Activated CD4-positive, alpha-beta T cell treated with anti-CD3 and anti-CD28 coated beads, Interleukin-2, amount 50 U/mL, for 4 hours (primary cell): ENCODE measurements at places on chromosomes 7 and 10.

DNA sequence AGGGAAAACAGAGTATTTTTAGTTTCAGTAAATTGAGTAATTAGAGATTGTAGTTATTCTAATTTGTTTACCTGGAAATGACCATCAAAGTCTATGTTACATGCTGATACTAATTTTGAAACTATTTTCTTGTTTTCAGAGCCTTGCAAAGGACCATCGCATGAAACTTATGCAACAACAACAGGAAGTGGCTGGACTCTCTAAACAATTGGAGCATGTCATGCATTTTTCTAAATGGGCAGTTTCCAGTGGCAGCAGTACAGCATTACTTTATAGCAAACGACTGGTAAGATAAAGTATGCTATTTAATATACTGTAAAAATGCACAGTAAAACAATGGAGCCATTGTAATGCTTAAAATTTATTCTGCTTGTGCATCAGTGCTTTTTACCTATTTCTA is 78.5 kb downstream of the TRIM24 start:
- DNase-seq = no peak

DNA sequence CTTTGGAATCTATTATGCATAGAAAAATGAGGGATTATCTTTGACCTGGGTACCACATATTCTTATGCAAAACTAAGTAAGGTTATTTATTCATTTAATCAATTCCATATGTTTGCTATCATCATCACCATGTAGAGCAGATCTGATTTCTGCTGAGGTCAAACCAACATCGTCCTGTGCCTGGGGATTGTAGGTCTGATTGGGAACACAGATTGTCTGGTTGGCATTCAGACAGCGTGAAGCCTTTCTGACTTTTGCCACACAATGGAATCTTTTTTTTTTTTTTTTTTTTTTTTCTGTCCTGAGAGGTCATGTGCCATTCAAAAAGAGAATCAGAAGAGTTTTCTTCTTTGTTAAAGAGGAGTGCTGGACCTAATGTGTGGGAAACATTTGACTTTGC is 142.9 kb downstream of the RAB11FIP2 start:
- no peak for DNase-seq

DNA sequence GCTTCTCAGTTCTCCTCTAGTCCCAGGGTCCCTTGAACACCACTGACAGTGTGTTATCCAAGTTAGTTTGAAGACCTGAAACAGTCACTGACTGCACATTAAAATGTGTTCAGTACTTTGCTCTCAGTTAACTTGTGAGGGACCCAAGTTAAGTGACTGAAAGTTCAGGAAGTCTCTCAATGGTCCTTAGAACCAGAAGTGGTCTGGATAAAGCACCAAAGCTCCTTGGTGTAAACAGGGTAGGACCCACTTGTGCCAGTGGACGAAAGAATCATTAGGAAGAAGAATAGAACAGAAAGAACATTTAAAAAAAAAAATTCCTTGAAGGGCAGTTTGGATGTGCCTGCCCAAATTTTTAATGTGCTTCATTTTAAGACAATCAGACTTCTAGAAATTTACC is 45.1 kb downstream of the NOD1 start:
- no peak for DNase-seq

DNA sequence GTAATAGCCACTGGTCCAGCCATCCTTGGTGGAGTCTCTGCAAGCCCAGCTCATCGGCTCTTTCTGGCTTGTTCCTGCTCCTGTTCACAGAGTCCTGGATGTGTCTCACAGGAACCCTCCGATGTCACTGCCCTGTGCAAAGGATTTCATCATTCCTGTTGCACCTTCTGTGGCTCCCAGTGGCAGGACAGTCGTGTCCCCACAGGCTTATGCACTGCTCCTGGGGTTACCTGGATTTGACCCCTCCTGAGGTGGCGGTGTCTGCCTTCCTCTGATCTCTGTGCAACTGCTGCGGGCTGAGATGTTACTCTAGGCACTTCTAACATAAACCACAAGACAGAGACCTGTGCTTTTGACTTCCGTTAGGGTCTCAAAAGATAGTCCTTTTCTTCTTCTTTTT is 30.6 kb downstream of the APBB1IP start:
- DNase-seq = no peak

DNA sequence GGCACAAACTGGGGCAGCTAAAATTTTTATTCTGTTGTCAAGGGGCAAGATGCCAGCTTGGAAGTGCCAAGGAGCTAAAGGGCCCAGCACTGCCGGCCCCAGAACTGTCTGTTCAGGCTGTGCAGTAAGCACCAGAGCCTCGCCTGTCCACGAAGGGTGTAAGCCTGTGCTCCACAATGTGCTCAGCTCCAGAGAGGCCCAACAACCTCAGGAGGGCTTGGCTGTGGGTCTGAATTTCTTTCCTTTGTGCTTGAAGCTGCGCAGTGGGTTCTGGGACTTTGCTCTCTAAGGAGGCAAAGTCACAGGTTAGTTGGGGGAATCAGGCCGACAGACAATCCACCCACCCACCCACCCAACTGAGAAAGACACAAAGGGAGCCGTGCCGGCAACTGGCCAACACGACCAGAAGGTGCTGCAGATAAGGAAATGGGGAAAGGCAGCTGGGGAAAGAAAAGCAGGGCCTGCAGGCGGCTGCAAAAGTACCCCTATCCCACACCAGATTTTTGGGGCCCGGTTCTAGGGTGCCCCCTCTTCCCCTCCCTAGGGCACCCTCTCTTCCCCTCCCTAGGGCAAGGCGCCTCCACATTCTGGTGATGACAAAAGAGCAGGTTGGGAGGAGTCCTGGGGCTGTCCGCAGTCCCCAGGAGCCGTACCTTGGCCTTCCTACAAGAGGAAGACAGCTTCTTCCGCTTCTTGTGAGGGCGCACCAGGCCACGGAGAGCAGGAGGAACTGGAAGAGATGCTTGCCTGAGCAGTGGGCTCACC is 7.7 kb downstream of the DDX56 start:
- DNase-seq = no peak

GRCh38 chr10:48536916-48537890 is 67.7 kb downstream of the ARHGAP22 start:
- no peak for DNase-seq

- DNase-seq = no peak
Measured at GRCh38 chr10:130737621-130738020, 573.9 kb downstream of the TCERG1L start.

GRCh38 chr7:147911201-147911601 is 679.4 kb upstream of the C7orf33 start:
- DNase-seq = no peak

DNA sequence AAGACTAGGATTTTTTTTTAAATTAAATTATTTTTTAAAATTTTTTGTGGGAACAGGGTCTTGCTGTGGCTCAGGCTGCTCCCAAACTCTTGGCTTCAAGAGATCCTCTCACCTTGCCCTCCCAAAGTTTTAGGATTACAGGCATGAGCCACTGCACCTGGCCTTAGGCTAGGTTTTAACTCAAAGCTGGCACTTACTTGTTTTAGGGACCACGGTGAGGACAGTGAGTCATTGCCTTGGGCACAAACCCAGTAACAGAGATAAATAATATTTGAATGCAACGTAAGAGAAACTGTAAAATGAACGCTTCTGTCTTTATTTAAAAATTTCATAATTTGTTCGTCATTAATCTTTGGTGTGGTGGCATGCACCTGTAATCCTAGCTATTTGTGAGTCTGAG is 96.6 kb downstream of the GATA3 start:
- DNase-seq = no peak

GRCh38 chr10:78401624-78402367 is 368.1 kb downstream of the RPS24 start:
- no peak for DNase-seq

DNA sequence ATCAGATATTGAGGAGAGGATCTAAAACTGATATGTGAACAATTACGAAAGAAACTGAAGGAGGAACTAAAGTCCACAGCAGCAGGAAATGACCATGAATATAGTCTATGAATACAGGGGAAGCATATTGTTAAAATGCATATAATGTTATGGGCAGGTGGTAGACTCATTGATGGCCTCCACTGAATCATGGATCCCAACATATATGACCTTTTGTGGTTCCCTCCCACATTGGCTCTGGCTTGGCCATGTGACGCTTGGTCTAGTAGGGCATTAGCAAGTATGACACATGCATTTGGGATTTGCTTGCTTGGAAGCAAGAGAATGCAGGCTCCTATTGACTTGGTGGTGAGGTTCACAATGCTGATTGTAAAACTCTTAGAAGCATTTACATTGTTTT is 55.2 kb upstream of the RAB18 start:
- DNase-seq = no peak

DNA sequence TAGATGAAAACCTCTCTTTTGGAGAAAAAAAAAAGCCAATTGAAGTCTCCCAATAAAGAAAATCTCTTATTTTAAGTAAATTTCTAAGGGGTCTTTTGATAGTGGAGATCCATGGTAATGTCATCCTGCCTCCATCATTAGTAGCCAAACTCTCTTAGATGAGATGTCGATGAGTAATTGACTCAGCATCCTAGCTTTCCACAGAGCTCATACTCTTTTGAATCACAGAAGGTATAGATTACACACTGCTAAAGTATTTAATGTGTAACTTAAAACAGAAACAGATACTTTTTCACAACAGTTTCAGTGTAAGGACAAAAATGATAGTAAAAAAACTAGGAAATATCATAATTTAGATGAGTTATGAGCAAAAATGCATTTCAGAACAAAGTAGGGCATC is 19.4 kb downstream of the MAGI2 start:
- DNase-seq = no peak

GRCh38 chr7:67478066-67478465 is 481.4 kb downstream of the TYW1 start:
- DNase-seq = no peak

GRCh38 chr10:25015828-25016375 is at the start of gene ENKUR:
TSS of gene ENKUR (minus strand) at chr10:25016158. CDS start at chr10:25015936, 222 bp downstream.
- DNase-seq = peak; percentile 93

GRCh38 chr7:115603416-115603815 is 427.1 kb downstream of the TFEC start:
- DNase-seq = no peak

DNA sequence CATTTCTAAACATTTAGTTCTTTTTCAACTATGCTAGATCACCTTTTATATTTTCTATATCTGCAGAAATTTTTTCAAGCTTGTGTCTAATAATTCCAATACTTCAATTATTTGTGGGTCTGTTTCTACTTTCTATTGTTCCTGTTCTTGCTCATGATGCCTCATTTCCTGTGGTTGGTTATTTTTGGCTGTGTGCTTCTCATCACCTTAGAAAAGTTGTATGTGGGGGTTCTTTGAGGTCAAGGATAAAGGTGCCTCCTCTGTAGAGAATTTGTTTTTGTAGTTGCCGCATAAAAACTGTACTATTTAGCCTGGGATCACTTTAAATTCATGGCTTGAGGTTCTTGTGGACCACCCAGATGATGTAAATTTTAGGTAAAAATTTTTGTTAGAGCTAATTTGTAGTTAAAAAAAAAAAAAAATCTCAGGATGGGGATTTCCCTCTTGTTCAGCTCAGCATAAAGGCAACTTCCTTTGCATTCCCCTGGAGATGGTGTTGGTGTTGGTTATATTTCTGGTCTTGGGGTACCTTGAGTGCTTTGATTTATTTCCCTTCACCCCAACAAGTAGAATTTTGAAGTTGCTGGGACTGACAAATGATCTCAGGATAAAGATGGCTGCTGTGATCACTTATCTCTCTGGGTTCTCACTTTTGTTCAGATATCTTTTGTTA is 27.0 kb upstream of the JAZF1 start:
- DNase-seq = no peak

DNA sequence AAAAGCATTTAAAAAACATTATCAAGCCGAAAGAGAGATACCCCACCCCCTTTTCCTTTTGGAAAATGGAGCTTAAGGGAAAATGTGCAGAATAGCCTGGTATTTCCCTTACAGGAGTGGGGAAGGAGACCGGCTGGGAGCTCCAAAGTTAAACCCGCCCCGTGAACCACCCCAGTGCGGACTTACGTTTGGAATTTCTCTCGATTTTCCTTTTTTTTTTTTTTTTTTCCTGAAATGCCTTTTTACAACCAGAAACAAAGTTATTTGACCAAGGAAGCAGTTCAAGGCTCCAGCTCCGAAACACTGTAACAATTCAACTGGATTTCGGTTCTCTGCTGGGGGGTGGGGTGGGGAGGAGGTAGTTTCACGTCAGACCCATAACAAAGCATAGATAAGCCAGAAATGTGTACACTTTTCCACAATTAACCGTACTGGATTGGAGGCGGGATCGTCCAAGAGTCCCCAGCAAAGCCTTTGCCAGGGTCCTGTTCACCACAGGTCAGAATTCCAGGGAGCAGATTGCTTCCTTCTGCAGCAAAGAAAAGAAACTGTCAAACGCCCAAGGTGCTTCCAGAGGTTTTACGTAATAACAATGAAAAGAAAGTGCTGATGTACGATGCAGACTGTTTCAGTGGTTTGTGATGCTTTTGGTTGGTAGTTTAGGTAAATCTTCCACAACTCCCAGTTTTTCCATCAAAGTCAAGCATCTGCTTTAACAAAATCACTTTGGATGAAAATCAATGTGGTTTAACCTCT is 6.7 kb downstream of the SKIDA1 start:
- no peak for DNase-seq

GRCh38 chr10:114708717-114709335 is 50.8 kb upstream of the ABLIM1 start:
- DNase-seq = no peak

GRCh38 chr10:58972576-58973234 is 203.7 kb upstream of the PHYHIPL start:
- no peak for DNase-seq

GRCh38 chr7:35380739-35381224 is 126.9 kb upstream of the TBX20 start:
- DNase-seq = no peak

- no peak for DNase-seq
Measured at GRCh38 chr10:54587971-54588370, 213.1 kb downstream of the PCDH15 start.

DNA sequence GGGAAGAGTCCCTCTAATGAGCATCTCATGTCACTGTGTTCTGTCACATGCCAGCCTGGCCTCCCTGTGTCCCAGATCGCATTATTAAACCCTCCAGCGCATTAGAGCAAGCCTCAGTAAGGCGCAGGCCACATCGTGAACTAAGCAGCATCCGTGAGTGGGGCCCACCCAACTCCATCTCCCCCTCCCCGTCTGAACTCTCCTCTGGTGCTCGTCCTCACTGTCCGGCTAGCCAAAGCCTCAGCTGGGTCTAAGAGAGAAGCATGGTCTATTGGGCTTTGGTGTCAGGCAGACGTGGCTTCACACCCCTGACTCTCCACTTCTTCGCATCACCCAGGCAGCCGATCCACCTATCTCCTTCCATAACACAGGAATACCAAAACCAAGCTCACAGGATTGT is 164.7 kb upstream of the LANCL2 start:
- no peak for DNase-seq
